Activated T-cell treated with anti-CD3 and anti-CD28 coated beads for 48 hours (primary cell): ENCODE measurements at places on chromosomes 12 and 14.

GRCh38 chr14:34043627-34044372 lies 92.9 kb upstream of the EGLN3 start:
- DNase-seq, result peak; percentile 67

DNA sequence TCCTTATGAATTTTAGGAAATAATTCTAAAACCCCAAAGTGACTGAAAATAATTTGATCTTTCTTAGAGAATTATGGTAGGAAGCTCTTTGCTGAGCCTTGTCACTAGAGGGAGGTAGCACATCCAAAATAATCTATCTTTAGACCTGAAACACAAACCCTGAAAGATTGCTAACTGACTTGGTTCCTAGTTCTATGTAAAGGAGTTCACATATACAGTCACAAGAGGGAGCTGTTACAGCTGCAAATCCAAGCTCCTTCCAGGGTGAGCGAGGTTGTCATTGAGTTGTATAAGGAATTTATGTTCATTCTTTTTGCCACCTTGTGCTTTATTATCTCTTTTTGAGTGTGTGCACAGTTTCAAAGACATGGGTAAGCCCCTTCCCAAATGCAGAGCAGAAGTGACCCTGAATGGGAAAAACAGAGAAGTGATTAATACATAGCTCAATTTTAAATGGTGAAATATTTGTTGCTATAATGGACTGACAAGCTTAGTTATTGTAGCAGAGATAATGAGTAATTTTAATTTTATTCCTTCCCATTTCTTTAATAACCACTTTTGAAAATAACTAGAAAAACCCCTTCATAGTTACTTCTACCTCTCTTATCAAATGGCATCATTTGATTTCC lies 387.9 kb downstream of the DAD1 start:
- DNase-seq, result no peak

- no peak for DNase-seq
Measured at GRCh38 chr12:122040579-122041386, 19.1 kb downstream of the BCL7A start.

GRCh38 chr12:50953047-50953446 lies 703 bp downstream of the HIGD1C start:
- DNase-seq, result no peak

DNA sequence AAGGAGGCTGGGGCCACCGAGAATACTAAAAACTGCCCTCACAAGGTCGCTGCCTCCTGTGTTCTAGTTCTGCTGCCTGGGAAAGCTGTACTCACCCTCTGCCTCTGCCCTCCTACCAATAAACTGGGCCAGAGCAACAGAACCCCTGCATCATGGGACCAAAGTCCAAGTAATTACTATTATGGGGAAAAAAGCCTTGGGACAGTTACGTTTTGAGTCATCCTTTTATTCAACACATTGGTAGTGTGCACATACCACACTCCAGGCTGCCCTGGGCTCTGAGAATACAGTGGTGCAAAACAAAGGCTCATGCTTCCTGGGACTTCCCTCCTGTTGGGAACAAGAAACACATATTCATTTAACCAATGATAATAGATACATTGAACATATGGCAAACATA lies 49.0 kb downstream of the CACNA1C start:
- DNase-seq, result no peak

DNA sequence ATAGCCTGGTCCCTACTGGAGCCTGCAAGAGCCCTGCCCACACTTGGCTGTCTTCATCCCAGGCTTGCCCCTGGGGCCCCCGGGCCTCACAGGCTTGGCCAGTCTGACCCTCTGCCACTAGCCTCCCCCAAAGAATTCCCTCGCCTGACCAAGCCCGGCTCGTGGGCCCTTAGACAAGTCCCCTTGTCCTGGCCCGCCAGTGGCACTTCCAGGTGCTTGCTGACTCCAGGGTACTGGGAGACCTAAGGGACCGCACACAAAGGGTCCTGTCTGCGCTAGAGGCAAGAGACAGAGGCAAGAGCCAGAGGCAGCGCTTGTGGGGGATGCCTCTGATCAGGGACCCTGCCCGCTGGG lies 5.0 kb downstream of the BTBD6 start:
- no peak for DNase-seq

DNA sequence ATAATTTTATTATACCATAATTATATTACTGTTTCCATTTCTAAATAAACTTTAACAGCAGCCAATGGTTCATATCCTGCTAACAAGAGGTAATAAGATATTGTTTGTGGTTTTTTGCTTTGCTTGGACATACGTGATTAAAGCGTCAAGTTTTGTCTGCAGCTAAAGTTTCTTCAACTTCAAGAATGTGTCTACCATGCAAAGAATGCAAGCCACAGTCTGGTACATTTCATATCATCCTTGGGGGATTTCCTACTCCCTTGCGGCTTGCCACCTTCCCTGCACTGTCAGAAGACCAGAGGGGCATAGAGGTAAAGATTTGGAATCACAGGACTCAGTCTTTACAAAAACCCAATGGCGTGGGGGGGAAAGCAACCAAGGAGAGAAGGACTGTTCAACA lies 125.2 kb downstream of the MED13L start:
- no peak for DNase-seq

GRCh38 chr14:65840118-65840751 lies 427.7 kb downstream of the FUT8 start:
- DNase-seq, result no peak

DNA sequence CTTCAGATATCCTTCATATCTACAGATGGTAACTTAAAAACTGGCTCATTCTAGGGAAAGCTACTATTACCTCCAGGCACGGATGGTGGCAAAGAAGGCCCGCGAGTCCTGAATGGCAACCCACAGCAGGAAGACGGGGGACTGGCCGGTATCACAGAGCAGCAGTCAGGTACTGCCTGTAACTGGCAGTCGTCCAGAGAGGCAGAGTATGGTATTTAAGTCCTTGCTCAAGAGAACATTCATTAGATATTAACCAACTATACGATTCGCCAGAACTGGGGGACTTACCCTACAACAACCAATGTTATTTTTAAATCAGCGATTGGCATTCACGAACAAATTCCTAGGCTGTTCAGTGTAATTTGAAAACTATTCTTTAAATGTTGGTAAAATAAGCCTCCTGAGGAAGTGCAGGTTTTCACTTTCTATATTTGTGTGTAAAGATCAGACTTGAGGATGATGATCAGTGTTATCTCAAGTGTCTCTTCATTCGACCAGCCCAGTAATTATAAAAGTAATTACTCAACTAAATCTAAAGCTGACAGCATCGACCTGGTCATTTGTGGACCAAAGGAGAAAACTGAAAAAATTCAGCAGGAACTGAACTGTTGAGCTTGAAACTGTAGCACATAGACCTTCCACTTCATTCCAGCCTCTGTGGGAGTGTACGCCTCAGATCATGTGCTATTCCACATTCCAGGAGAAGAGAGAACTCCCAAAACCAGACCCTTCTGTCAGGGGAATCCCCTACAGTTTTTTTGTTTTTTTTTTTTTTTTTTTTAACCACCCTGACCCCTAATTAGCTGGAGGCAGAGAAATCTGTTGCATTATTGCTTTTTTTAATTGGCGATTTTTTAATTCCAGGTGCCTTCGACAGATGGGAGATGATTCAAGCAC lies 75.6 kb downstream of the ESR2 start:
- DNase-seq, result no peak
